ENCODE measurements at places on chromosomes 7 and 10.

DNA sequence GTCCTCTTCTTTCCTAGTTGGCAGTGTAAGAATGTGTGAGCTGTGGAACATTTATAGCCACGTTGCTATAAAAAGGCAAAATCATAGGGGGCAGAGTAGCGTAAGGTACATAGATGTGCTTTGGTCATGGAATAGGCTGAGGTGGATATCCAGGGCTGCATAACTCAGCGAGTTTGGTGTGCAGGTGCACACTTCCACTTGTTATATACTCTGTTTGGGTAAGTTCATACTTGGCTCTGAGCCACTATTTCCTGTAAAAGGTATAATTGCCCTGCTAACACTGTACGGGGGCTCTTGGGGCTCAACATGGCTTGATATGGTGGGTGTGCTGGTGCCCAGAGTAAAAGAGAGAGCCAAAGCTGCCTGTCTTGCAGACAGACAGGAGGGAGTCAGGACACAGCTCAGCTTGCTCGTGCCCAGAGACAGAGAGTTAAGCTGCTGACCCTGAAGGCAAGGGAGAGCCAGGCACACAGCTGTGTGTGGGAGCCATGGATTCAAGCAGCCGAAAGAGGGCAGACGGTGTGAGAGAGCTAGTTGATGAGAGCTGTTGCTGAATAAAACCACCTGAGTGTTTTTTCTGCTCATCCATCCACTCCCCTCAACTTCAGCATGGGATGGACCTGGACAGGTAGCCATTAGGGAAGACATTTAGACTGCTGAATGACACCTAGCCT is 126.7 kb downstream of the DKK1 start:
- DNase-seq, result no peak

DNA sequence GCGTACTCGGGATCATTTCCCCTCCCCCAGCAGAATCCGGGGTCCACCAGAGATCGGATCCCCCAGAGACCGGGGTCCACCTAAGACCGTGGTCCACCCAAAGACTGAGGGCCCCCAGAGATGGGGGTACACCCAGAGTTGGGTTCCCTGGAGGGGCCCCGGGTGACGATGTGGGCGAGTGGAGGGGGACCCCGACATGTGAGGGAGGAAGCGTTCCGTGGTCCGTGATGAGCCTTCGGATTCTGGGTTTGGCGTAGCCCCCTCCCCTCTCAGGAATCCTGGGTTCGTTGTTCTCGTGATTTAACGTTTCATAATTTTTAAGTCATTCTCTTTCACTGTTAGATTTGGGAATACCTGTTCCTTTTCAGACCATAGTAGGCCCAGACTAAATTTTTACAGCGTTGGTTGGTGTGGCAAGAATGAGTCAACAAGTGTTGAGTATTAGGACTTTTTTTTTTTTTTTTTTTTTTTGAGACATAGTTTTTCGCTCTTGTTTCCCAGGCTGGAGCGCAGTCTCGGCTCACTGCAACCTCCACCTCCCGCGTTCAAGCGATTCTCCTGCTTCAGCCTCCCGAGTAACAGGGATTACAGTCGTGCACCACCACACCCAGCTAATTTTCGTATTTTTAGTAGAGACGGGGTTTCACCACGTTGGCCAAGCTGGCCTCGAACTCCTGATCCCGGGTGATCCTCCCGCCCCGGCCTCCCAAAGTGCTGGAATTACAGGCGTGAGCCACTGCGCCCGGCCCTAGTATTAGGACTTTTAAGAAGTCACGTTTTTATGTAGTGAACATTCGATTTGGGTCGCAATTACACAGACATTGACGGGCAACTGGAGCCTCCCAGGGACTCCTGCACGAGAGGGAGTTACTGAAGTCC is 672 bp downstream of the GTPBP4 start:
- no peak for DNase-seq

DNA sequence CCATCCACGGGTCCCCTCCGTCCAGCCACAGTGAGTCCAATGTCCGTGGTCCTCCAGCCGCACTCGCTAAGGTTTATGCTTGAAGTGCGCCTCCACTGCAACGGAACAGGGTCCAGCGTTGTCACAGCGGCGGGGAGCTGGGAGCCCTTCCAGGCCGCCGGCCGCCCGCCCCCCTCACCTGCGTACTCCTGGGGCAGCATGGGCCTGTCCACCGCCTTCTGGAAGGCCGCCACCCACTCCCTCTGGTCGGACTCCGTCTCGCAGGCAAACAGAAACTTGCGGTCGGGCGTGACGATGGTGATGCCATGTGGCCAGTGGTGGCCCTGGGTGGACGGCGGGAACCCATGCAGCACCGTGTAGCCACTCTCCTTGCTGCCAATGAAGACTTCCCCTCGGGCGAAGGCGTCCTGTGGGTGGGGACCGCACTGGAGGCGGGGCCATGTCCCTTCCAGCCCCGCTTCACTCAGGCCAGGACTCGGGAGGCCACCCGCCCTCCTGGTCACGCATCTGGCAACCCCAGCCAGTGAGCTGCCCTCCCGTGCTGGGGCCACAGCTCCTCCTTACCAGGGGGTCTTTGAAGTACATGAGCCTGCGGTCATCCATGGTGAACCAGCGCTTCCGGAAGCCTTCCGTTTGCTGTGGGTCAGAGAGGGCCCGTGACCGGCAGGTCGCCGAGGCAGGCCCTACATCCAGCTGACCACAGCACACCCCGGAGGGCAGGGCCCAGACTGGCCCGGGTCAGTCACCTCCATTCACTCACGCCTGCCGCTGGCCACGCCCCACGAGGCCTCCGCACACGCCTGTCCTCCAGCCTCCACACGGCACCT is 22.7 kb downstream of the GET4 start:
- DNase-seq, result no peak

- no peak for DNase-seq
Measured at GRCh38 chr10:77030974-77031373, 606.6 kb downstream of the KCNMA1 start.

GRCh38 chr7:17123020-17123419 is 175.4 kb upstream of the AHR start:
- no peak for DNase-seq

DNA sequence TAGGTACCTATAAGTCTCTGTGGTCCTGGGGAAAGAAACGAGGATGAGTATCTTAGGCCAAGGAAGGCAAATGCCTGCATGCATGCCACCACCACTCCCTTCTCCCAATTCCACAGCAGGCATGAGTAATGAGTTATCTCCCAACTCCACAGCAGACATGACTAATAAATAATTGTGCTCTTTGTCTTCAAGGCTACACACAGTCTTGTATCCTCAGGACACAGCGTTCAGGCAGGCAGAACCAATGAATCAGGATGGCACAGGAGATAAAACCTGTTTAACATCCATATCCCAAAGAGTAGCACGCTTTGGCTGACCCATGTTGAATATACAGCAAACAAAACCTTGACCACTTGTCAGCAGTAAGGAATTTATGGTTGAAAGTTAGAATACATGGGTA is 229.7 kb upstream of the NFE2L3 start:
- no peak for DNase-seq

DNA sequence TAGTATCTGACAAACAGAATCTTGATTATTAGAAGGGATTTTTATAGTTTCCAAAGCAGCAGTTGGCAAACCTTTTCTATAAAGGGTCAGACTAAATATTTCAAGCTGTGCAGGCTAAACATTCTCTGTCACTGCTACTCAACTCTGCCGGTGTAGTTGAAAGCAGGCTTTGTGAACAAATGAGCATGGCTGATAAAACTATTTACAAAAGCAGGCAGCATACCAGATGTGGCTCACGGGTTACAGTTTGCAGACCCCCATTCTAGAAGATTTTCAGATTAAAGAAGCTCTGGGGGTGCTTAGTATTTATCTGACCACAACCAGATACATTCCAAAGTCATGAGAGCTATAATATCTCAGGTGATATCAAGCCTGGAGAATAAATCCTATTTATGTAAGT is 1017.5 kb downstream of the SORCS1 start:
- no peak for DNase-seq

DNA sequence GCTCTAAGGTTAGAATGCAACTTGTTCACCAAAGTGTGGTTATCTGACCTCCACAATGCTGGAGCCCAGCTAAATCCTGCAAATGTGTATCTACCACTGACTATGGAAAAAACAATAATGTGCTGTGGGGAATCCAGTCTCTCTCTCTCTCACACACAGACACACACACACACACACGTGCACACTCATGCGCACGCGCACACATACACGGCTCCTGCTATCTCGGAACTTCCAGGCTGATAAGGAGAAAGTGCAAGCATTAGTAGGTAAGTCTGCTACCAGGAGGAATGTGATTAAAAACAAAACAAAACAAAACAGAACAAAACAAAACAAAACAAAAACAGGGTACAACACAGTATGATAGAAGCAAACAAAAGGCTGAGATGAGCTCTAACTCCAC is 205.2 kb downstream of the FRMD4A start:
- no peak for DNase-seq

GRCh38 chr10:49347827-49348226 is 48.1 kb downstream of the DRGX start:
- DNase-seq, result no peak

DNA sequence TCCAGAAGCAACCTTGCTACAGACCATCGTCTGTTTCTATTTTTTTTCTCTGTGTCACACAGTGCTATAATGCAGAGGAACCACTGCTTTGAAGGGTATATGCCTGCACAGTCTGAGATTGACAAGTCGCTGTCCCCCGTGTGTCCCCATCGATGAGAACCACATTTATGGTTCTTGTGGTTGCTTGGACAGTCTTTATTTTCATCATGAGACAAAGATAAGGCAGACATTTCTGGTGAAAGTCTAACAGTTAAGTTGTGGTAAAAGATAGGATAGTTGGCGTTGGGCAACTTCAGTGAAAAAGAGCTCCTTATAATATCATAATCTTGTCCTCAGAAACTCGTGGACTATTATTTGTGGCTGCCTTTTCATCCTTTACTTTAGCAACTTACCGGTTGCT is 6.3 kb upstream of the AKR1E2 start:
- DNase-seq, result no peak

DNA sequence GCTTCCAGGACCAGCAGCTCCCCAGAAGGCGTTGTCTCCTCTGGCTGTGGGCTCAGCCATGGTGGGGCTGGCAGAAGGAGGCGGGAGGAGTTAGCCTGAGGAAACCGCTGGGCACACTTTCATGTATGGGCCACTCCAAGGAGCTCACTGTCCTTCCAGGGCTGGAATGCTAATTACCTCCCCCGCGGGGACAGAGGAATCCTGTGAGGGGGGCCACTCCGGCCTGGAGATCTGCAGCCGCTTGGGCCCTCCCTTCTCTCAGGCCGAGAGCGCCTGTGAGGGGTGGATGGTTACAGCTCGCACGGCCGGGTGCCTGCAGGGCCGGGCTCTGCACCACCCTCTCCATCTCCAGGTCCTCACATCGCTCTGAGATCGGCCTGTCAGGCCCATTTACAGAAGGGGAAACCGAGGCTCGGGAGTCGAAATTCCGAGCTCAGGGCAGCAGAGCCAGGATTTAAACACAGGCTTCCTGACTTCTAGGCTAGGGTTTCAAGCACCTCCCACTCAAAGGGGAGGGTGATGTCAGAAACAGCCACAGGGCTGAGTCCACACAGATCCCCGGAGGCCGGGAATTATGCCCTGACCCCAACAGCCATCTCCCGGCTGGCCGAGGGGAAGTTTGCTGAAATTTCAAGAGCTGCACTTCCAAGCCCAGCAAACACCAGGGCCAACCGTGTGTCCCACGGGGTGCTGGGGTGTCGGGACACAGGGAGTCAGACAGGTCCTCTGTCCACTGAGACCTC is 59.1 kb downstream of the PDGFA start:
- DNase-seq, result no peak

GRCh38 chr7:139153832-139154231 is 44.3 kb upstream of the ZC3HAV1 start:
- DNase-seq, result no peak

DNA sequence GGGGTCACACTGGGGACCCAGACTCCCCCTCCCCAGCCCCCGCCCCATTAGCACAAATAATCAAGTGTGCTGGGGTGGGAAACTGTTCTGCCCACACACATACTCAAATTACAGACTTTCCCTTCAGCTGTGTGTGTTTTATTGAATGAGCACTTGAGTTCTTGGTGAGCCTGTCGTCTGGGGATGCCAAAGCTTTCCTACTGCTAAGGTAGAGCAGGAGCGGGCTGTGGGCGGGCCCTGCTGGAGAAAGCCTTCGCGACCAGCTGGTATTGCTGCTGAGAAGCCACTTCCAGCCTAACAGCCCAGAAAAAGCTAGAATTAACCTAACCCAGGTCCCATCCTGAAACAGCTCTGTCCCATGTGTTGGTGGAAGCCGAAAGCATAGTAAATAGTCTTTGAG is 87.0 kb upstream of the KMT2E start:
- no peak for DNase-seq

DNA sequence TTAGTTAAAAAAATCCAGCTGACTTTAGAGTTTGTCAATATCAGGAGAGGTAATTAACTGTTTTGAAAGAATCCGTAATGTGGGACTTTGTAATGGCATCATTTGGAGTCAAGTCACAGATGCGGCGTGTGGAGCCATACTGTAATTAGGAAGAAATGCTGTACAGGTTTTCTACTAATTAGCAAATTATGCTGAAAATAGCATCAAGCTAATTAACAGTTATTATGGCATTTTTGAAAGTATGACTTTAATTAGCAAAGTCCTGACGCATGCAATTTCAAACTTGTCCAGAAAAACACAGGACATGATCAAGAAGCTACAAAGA is 68.3 kb downstream of the EBF3 start:
- DNase-seq, result no peak

DNA sequence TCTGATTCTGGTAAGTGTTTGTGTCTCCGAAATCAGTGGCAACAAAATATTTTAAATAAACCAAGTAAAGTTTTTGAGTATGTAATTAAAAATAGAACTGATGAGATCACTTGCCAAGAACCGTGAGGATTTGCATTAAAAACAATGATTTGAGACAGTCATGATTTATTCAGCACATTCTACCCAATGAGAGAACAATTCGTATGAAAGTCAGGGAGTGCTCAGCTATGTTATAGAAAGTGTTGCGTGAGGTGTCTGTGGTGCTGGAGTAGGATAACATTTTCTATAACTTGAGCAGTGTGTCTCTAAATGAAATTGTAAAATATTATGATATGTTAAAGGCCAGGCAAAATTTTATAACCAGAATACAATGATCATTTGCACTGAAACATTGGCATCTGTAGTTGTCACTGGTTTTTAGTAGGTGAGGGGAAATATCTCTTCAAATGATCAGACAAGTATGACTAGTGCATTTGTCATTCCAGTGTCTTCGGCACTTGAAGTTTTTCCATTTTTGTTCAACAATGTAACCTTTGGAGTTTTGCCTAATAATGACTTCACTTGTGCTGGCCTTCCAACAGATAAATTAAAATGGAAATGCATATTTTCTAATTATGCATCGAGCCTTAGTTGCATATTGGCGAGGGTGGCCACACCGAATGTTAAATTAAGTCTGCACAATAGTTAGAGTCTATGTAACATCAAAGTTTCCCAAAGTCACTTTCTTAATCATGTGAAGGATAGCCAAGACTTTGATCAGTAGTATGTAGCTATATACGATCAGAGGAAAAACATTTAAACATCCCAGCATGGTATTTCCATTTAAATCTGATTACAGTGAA is 335.9 kb downstream of the GFRA1 start:
- DNase-seq, result no peak

Measured in stimulated activated CD8-positive, alpha-beta memory T cell treated with anti-CD3 and anti-CD28 coated beads, Interleukin-2, amount 100 ng/mL, for 48 hours (primary cell).